ENCODE measurements at places on chromosomes 6 and 20.

- no peak for DNase-seq
These were observed 195.6 kb upstream of the RIN2 start for GRCh38 chr20:19562426-19562825.

GRCh38 chr6:107816818-107817217, 7.3 kb downstream of the SCML4 start:
- DNase-seq: no peak

DNA sequence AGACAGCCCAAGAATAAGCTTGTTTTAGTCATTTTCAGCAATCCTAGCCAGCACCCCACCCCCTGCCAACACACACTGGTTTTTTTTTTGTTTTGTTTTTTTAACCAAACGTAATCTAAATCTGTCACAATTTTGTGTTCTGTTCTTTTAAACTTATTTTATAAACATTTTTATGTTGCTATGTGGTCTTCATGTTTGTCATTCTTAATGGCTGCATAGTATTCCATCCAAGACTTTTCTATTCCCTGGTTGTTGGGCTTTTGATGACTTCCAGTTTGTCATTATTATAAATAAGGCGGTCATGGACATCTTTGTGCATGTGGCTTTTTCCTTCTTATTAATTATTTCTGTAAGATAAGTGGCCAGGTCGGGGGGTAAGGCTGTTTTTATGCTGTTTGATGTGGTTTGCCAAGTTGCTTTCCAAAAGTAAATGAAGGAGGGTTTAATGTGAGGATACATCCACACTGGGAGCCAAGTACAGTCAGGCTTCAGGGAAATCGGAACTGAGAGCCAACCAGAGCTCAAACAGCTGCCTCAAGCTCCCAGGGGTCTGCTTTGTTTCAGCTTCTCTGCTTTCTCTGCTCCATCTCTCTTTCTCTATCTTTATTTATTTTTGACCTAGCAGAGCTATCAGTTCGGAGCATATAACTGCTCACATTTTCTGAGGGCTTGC, 125.8 kb downstream of the VEGFA start:
- no peak for DNase-seq

DNA sequence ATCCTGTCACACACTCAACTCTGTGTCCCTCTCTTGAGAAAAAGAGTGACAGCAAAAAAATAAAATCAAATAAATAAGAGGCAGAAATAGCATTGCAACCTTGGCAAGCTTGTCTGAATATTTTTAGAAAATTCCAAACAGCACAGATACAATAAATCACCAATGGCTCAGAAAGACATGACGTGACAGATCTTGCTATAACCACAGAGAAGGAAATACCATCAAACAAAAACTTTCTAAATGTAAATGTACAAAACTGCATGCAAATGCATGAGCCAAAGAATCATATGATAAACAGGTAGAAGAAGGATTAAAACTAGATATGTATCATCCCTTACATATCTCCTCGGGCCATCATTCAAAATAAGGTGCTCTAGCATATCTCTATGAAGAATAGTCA, 549.2 kb upstream of the NOX3 start:
- no peak for DNase-seq

DNA sequence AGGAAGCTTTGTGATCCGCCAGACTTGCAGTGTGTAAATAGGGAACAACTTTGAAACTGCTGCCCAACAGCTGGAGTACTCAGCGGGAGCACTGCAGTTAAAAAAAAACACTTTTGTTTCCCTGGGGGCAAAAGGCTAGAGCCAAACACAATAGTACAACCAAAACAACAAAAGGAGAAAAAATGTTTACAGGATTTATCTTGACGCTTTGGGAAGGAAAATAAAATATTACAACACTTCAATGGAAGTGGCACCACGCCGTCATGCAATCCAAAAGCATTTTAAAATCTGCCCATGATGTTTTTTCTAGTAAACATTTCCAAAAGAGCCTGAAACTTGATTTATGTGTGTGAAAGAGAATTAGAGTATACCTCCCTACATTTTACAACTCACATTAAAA, 26.0 kb downstream of the PTPRK start:
- DNase-seq: no peak

Measured in sciatic nerve (tissue), 2 donors.